Kidney (tissue), 22 donors: ENCODE measurements at places on chromosomes 7 and 10. TPM values are rescaled to one million over a fixed set of nuclear protein-coding genes. Genes with fewer than 3 reads are reported as not detected.
A peak's percentile ranks its signal among the peaks of the same experiment; 100 is the strongest.

Gene PRSS37
- not detected for total RNA-seq

Gene NUDT13
- 3.3 TPM for total RNA-seq

Gene EIF3B
- total RNA-seq = 107 TPM

Gene GPER1
- total RNA-seq = 5.2 TPM

Gene MET
- total RNA-seq = 225 TPM

Gene LIPJ
- total RNA-seq = not detected

Gene LRIT1
- total RNA-seq = not detected

Gene CFAP70
- total RNA-seq = 6.0 TPM

Gene PDZD7
- 1.6 TPM for total RNA-seq

Gene SLC18A2
- total RNA-seq = 4.6 TPM

DNA sequence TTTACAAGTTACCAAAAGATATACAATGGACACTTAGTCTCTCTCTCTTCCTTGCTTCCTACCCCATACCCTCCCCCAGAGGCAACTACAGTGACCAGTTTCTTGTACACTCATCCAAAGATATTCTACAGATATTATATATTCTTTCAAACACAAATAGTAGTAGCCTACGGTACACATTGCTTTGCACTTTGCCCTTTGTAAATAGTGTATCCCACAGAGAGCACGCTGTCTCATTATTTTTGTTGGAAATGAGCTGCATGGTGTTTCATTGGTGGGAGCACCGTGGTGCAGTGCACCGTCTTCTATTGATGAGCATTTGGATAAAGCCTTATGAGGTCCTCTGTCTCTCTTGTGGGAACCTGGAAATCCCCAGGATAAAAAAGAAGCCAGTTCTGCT lies 24.2 kb downstream of the STRA8 start:
- DNase-seq = no peak

- peak; percentile 56 for DNase-seq
Observed at GRCh38 chr10:121063744-121064143, 212.6 kb downstream of the WDR11 start.

DNA sequence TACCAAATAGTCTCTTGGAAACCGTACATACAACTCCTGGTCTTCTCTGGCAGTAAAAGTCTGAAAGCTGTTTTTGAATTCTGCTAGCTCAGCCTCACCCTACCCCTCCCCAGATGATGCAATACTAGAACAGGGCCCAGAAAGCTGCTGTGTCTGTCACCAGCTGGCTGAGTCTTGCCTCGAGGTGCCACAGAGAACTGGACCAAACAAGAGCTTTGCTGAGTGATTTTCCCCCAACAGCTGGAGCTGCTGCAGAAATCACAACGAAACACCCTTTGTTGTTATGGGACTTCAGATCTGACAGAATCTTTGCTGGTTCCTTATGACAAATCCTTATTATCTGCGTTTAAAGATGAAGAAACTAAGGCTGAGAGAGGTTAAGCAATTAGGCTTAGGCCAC lies 134.1 kb downstream of the SPAG6 start:
- no peak for DNase-seq

DNA sequence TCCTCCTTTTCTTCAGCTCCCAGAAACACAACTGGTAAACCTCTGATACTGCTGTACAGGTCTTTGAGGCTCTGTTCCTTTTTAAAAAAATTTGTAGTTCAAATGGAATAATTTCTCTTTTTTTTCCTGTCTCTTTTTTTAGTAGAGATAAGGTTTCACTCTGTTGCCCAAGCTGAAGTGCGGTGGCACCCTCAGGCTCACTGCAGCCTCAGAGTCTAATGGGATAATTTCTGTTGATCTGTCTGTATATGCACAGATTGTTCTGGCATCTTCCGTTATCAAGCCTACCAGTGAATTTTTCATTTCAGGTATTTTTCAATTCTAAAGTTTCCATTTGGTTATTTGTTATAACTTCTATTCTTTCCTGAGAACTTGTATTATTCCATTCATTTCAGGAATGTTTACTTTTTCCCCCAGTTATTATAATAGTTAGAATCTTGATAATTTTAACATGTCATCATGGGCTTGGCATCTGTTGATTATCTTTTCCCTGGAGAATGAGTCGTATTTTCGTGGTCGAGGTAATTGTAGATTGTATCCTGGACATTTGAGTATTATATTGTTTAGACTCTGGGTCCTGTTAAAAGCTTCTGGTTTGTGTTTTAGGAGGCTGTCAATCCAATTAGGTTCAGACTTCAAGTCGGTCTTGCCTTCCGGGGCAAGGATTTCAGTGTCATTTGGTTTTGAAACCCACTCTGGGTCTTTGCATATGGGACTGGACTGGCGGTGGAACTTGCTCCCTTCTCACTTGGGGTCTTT lies 24.5 kb downstream of the CRCP start:
- no peak for DNase-seq

GRCh38 chr10:30241422-30242110 lies 107.5 kb downstream of the MTPAP start:
- DNase-seq = no peak

- no peak for DNase-seq
Observed at GRCh38 chr10:36942616-36943015, 182.8 kb upstream of the ANKRD30A start.

DNA sequence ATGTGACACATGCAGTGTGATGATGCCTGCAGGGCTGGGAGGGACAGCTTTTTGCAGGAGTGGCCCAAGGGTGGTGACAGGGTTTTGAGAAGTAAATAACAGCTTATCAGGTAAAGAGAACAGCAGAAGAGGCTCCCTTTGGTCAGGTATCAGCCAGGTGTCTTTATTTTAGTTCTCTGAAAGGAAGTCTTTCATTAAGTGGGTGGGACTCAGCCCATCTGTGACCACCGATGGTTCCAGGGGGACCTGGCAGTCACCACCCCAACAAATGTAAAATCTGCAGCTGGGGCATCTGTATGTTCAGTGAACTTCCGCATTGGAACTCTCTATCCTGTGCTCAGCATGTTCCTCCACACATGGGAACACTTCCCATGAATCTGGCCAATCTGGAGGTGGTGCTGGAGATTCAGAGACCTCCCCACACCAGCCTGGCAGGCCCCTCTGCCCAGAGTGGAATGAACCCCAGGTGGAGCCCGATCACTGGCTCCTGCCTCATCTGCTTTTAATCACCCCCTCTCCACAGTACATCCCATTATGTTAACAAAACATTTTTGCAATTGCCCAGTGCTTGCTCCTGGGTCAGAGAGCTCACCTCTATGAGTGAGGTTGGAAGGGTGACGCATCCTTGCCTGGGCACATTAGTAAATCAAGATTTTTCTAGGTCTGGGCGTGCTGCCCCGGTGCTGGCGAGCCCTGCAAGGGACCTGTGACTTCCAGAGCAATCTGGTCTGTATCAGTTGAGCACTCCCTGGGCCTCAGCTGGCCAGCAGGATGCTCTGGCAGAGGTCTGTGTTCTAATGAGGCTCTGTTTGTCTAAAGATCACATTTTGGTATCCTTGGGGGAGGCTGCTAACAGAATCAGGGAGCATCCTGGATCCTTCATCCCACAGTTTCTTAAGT lies 140.4 kb upstream of the GDF10 start:
- no peak for DNase-seq

DNA sequence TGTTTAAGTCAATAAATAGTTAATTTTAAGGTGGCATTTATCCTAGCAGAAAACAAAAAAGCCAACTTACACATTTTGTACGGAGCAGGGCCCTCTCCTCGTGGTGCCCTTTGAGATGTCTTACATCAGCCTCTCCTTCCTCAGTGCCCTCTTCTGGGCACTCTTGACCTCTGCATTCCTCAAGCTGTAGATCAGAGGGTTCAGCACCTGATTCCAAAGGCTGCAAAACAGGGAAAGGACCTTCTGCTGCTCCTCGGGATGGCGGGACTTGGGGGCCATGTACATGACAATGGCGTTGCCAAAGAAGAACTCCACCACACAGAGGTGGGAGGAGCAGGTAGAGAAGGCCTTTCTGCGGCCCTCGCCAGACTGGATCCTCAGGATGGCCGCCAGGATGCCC lies 4.6 kb upstream of the OR2A14 start:
- no peak for DNase-seq

GRCh38 chr10:14032406-14032998 lies 298.2 kb downstream of the FRMD4A start:
- no peak for DNase-seq

DNA sequence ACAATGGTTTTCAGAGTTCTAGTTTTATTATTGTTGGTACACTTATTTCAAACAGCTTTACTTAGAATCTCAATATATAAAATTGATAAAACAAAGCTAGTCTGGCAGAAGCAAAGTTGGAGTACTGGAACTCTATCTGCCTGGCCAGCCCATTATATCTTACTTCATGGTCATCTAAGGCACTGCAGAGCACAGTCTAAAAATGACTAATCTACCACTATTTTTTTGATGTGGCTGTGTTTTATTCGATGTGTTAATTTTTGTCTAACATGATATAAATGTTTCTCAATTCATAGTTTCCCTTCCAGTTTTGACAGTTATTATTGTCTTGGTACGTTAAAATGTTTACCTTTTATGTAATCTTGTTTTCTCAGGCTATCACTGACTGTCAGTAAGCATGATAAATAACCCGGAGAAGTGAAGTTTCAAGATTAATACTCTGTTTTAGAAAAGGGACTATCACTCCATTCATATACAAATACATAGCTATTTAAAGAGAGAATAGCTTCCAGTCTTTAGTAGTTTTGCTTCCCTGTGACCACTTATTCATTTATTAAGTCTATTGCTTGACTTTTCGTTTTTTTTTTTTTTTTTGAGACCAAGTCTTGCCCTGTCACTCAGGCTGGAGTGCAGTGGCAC lies 60.6 kb upstream of the CSTF2T start:
- no peak for DNase-seq

- DNase-seq = peak; percentile 55
Observed at GRCh38 chr10:121926671-121927317, 1.0 kb downstream of the ATE1 start.

GRCh38 chr7:99365318-99366141 lies 9.0 kb upstream of the ARPC1B start:
- peak; percentile 25 for DNase-seq

DNA sequence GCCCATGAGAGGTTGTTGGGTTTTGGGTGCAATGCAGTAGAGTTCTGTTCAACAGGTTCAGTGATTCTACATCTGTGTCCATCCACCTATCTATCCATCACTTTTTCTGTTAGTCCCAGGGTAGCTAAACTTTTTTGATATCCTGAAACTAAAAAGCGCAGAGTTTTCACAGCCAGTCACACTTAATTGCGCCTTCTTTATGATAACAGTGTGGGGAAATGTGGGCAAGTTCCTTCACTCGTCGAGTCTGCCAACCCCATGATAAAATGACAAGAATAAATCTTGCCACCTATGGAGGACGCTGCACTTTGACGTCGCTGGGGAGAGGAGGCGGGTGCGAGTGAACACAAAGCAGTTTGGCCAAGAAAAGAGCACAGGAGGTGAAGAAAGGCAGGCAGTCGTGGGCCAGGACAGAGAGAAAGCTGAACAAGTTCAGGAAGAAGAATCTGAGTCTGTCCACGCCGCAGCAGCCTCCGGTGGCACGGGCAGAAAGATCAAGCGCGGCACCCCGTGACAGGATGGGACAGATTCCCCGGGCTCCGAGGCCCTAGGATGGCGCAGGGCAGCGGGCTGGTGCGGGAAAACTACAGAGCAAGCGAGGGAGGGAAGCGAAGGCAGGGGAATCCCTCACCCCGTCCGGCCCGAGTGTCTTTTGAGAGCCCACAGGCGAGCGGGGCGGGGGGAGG lies 9.2 kb downstream of the SP8 start:
- DNase-seq = peak; percentile 3
